Activated T-helper 1 cell treated with anti-CD3 and anti-CD28 coated beads, Interleukin-12 subunit alpha, Interleukin-12 subunit beta, Interleukin-2, Interleukin-4 antibody, amounts not matched to agents 30 ng/mL and 10 ng/mL and 1 ng/mL, durations not matched to agents 14 hours and 24 hours and 36 hours (primary cell): ENCODE measurements at places on chromosomes 5 and 9.

GRCh38 chr5:90264689-90265544, 144.6 kb downstream of the CETN3 start:
- no peaks in the 10 kb centered on the region for H3K4me1 ChIP-seq
- peak; percentile 6 for DNase-seq
- no peak overlapping the region for H3K4me3 ChIP-seq
- peaks cover 2% of the 10 kb centered on the region for H3K27me3 ChIP-seq
- H3K36me3 ChIP-seq = no peaks in the 10 kb centered on the region

DNA sequence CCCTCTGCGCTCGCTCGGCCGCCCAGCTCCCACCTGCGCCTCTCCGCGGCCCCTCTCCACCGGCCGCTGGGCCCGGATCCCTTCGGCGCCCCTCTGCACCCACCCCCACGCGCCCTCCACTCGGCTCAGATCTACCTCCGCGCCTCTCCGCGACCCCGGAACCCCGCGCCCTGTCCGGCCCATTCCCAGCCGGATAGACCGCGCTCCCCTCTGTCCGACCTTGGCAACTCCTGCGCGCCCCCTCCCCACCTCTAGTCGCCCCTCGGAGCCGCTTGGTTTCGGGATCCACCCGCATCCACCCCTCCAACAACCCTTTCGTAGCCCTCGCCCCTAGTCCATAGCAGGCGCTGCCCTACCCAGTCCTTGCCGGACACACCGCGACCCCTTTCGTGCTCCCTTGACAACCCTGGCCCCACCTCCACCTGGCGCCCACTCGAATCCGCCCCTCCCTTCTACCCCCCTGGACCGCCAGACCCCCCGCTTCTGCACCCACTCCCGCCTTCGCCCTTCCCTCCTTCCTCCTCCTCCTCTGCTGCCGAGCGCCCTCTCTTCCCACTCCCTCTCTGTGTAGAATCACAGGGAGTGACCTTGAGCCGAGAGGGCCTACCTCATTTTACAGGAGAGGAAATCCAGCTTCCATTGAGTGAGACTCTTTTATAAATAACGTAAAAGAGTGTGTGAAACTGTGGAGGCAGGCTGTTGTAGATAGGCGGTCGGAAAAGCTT, 525 bp upstream of the AK3 start:
- peak overlapping the region; percentile 92 for H3K27ac ChIP-seq
- peaks cover 2% of the 10 kb centered on the region for H3K36me3 ChIP-seq
- peaks cover 27% of the 10 kb centered on the region for H3K4me1 ChIP-seq
- no peaks in the 10 kb centered on the region for H3K27me3 ChIP-seq

DNA sequence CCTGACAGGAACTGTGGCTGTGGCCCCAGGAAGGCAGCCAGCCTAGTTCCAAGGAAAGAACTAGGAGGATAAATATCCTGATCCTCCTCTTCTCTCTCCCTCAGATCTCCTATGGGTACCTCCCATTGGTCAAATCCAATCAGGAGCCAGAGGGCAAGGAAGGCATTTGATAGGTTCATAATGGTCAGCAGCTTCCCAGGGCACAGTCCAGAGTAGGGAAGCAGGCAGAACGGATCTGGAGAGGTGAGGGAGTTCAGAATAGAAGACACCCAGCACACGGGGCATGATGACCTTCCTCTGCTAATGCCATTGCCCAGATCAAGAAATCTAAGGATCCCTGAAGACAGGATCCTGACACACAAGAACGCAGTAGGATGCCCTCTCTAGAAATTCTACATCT, 8.6 kb downstream of the ABLIM3 start:
- no peaks in the 10 kb centered on the region for H3K36me3 ChIP-seq
- no peak overlapping the region for H3K4me3 ChIP-seq
- no peaks in the 10 kb centered on the region for H3K4me1 ChIP-seq
- H3K27ac ChIP-seq = no peak overlapping the region
- no peak for DNase-seq

DNA sequence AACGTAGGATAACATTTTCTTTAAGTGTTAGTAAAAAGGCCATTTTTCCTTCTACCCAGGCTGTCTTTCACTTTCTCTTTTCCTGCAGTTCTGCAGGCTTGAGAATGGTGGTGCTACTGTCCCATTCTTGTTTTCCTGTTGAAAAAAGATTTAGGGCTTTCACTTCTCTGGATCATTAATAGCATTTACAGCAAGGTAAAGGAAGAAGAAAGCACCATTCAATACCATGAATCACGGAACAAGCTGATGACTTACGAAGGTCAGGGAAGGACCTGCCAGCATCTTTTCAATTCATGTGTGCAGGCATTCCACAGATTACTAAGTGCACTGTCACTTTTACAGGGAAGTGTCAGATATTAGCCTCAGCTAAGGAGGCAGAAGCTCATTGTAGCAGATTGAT, 292.8 kb downstream of the YTHDC2 start:
- H3K36me3 ChIP-seq = no peaks in the 10 kb centered on the region
- no peak for DNase-seq
- no peaks in the 10 kb centered on the region for H3K4me1 ChIP-seq
- H3K27me3 ChIP-seq = no peaks in the 10 kb centered on the region

DNA sequence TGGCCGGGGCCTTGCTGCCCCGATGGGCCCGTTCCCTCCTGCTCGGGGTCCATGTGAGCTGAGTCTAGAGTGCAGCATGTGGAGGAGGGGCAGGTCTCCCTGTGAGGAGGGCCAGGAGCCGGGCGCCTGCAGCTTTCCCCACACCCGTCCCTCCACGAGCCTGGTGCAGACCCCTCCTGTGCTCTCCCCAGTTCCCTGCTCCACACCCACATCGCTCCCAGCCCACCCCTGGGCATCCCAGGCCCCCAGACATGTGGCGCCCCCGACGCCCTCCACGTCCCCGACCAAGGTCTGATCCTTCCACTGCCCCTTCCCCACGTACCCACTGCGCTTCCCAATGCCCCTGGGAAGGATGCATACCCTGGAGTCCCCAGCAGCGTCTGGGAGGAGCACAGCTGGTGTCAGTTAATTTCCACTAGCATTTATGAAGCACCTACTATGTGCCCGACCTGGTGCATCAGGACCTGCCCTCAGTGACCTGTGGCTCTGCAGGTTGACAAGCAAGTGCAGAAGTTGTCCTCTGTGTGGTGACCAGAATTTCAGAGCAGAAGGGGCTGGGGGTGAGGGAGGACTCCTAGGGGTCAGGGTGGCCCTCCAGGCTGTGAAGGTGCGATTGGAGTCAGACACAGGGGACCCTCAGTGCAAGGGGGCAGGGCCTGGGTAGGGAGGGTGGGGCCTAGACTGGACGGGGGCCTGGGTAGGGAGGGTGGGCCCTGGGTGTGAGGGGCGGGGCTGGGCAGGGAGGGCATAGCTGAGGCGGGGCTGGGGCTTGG, 10.8 kb upstream of the SLC6A18 start:
- no peaks in the 10 kb centered on the region for H3K36me3 ChIP-seq
- H3K4me1 ChIP-seq = no peaks in the 10 kb centered on the region
- no peak overlapping the region for H3K27ac ChIP-seq
- no peak for DNase-seq
- no peak overlapping the region for H3K4me3 ChIP-seq

GRCh38 chr9:118975736-118976135, 393.5 kb downstream of the BRINP1 start:
- DNase-seq = no peak
- no peaks in the 10 kb centered on the region for H3K4me1 ChIP-seq
- no peak overlapping the region for H3K27ac ChIP-seq
- H3K27me3 ChIP-seq = no peaks in the 10 kb centered on the region

DNA sequence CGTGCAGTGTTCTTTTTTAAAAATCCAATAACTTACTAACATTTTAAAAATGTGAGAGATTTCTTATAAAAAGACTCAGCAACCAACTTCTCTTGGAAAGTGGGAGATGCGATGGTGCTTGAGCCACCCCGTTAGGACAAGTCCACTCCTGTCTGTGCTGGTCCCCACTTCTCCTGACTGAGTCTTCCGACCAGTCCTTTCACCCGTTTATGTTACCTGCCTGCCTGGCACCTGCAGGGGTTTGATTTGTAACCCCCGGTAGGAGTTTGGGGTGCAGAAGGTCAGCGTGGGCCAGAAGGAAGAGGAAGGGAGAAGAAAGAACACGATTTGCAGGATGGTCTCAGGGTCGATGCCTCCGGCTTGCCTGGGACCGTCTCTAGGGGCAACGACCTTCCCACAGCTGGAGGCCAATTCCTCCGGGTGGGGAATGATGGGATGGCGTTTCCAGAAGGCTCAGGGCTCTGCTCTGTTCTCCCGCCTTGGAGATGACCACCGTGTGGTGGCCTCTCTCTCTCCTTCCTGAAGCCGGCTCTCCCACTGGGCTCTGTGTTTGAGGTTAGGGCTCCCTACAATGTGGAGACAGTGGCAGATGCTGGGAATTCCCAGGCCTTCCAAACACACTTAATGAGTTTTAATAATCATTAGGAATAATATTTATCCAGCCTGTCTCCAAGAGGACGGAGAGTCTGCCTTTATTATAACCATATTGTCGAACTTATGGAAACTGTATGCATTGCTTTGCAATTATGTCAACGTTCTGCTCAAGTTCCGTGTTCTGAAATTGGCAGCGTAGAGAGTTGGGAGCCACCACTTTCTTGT, 14.8 kb downstream of the COL27A1 start:
- no peak overlapping the region for H3K4me3 ChIP-seq
- H3K27ac ChIP-seq = no peak overlapping the region
- no peak for DNase-seq
- no peaks in the 10 kb centered on the region for H3K4me1 ChIP-seq

DNA sequence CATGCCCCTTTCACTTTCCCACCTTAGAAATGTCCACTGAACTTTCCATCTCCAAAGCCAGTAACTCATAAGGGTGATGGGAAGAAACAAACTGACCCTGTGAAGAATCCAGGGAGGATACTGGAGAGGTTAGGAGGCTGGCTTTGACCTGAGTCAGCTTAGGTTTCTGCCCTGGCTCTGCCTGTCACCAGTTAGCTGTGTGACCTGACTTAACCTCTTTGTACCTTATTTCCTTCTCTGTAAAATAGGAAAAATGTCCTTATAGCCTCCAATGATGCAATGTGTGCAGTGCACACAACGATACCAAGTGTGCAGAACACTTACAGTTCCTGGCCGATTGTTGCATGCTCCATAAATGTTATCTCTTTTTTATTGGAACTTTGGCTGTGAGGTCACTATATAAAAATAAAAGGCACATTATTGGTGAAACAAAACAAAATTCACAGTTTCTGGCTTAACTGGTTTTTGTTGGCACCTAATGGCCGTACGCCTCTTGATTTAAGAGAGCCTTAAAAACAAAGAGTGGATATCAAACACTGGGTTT, 37.8 kb downstream of the GABRP start:
- H3K36me3 ChIP-seq = no peaks in the 10 kb centered on the region
- no peak overlapping the region for H3K4me3 ChIP-seq
- no peaks in the 10 kb centered on the region for H3K4me1 ChIP-seq
- peaks cover 4% of the 10 kb centered on the region for H3K27me3 ChIP-seq

DNA sequence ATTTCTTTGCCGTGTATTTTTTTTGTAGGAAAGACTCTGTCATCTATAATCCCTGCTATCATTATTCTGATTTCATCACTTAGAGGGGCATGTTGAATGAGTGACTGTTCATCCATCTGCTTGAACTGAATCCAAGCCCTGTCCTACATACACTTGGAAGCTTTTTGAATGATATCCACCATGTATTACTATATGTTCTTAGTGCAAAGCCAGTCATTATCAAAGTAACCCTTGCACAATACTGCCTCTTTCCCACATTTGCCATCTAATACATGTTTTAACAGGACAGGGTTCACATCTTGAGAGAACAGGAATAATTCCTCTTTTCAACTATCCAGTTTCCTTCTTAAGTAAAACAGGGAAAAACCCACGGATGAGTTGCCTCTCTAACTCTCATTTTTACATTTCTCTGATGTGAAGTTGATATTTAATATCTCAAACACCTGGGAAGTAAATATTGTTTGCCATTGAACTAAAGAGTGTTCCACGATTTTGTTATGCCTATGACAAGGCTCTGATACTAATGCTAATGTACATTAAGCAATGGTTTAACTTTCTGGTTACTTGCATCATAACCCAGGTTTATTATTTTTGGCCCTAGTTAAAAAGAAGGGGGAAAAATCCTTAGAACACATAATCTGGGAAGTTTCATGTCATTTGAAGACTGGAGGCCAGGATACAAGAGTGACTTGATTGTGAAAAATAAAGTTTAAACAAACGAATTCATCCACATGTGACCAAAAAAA, 103.7 kb upstream of the TARS1 start:
- H3K27me3 ChIP-seq = no peaks in the 10 kb centered on the region
- H3K27ac ChIP-seq = no peak overlapping the region
- no peak for DNase-seq
- H3K4me1 ChIP-seq = no peaks in the 10 kb centered on the region
- no peak overlapping the region for H3K4me3 ChIP-seq
- no peaks in the 10 kb centered on the region for H3K36me3 ChIP-seq

- no peaks in the 10 kb centered on the region for H3K4me1 ChIP-seq
- H3K27ac ChIP-seq = no peak overlapping the region
- DNase-seq = no peak
These were observed 54.2 kb upstream of the NOTCH1 start for GRCh38 chr9:136599811-136600660.

GRCh38 chr5:66864240-66864884, 268.2 kb downstream of the MAST4 start:
- peak; percentile 12 for DNase-seq
- peaks cover 11% of the 10 kb centered on the region for H3K36me3 ChIP-seq
- peaks cover 3% of the 10 kb centered on the region for H3K27me3 ChIP-seq
- no peak overlapping the region for H3K27ac ChIP-seq
- peaks cover 62% of the 10 kb centered on the region for H3K4me1 ChIP-seq
- no peak overlapping the region for H3K4me3 ChIP-seq

GRCh38 chr5:140408750-140409241, 7.2 kb downstream of the ANKHD1 start:
- no peaks in the 10 kb centered on the region for H3K27me3 ChIP-seq
- H3K4me3 ChIP-seq = no peak overlapping the region
- no peak overlapping the region for H3K27ac ChIP-seq
- peaks cover 29% of the 10 kb centered on the region for H3K4me1 ChIP-seq
- DNase-seq = no peak

- peaks cover 93% of the 10 kb centered on the region for H3K4me1 ChIP-seq
- no peak for DNase-seq
- peaks cover 21% of the 10 kb centered on the region for H3K36me3 ChIP-seq
- no peaks in the 10 kb centered on the region for H3K27me3 ChIP-seq
These were observed 23.1 kb downstream of the IRF1 start for GRCh38 chr5:132467287-132467984.

DNA sequence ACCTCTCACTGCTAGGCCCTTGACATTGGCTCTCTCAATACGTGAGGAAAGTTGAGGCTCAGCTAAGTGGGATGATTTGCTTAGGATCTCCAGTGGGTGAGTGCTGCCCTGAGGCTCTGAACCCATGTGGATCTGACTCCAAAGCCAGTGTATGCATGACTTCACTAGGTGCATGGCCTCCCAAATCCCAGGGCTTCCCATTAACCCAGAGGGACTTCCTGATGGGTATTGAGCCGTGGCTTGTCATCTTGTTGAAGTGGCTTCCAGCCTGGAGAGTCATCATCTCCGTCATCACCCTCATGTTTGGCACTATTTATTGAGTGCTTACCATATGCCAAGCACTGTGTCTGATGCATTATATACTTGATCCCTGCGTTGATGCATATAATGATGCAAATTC, 37.3 kb upstream of the TEX48 start:
- peaks cover 17% of the 10 kb centered on the region for H3K36me3 ChIP-seq
- H3K4me3 ChIP-seq = peak overlapping the region; percentile 40
- H3K4me1 ChIP-seq = peaks cover 81% of the 10 kb centered on the region
- peak overlapping the region; percentile 98 for H3K27ac ChIP-seq

- H3K27me3 ChIP-seq = peaks cover 5% of the 10 kb centered on the region
- peaks cover 11% of the 10 kb centered on the region for H3K4me1 ChIP-seq
- H3K36me3 ChIP-seq = peaks cover 6% of the 10 kb centered on the region
- no peak for DNase-seq
- no peak overlapping the region for H3K27ac ChIP-seq
These were observed 10.0 kb downstream of the NAIF1 start for GRCh38 chr9:128056887-128057723.

- DNase-seq = no peak
- H3K36me3 ChIP-seq = peaks cover 5% of the 10 kb centered on the region
- no peak overlapping the region for H3K4me3 ChIP-seq
- H3K27me3 ChIP-seq = peaks cover 6% of the 10 kb centered on the region
- H3K27ac ChIP-seq = no peak overlapping the region
These were observed 4.0 kb downstream of the TTLL11 start for GRCh38 chr9:122088880-122089706.
